Activated CD8-positive, alpha-beta memory T cell treated with anti-CD3 and anti-CD28 coated beads for 1 hour (primary cell): ENCODE measurements at places on chromosomes 6 and 20.

DNA sequence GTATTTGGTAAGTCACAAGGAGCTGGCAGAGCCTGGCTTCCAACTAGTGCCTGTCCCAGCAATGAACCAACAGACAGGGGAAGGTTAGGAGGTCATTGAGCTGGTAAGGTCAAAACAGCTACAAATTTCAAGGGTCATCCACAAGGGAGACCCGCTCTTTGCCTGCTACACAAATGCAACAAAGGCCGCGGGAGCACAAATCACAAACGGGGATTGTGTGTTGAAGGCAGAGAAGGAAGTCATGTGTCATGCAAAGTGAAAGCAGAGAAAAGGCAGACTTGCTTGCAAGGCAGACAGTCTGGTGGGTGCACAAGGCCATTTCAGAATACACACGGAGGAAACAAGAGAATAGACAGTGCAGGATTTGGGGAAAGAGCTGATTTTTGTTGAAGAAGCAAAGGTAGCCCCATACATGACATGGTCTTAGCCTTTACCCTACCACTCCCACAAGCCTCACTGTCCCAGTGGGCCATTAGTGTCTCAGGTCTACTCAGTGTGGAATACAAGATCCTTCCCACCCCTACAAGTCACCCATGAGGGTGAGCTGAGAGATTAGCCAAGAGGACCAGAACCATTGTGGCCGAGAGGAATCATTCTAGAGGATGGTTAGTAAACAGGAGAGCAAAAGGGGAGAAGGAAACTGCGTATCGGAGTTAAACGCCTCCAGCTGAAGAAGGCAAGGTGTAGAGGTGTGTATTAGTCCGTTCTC is 18.1 kb upstream of the SAMHD1 start:
- DNase-seq = no peak

DNA sequence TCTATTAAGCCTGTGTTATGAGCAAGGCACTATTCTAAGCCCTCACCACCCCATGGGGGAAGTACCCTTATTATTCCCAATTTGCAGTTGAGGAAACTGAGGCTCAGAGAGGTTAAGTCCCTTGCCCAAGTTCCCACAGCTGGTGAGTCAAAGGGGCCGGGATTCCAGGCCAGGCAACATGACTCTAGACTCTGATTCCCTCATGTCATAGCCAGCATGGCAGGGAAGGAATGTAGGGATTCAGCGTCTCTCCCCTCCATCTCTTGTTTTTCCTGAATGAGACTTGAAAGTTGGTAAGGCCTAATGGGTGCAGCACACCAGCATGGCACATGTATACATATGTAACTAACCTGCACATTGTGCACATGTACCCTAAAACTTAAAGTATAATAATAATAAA is 6.7 kb downstream of the C6orf132 start:
- DNase-seq = no peak

GRCh38 chr20:62282877-62283503 is 19.8 kb upstream of the ADRM1 start:
- no peak for DNase-seq

- no peak for DNase-seq
Measured at GRCh38 chr6:47701363-47701762, 3.0 kb downstream of the ADGRF4 start.

GRCh38 chr20:35055445-35056276 is 36.9 kb downstream of the TRPC4AP start:
- no peak for DNase-seq

DNA sequence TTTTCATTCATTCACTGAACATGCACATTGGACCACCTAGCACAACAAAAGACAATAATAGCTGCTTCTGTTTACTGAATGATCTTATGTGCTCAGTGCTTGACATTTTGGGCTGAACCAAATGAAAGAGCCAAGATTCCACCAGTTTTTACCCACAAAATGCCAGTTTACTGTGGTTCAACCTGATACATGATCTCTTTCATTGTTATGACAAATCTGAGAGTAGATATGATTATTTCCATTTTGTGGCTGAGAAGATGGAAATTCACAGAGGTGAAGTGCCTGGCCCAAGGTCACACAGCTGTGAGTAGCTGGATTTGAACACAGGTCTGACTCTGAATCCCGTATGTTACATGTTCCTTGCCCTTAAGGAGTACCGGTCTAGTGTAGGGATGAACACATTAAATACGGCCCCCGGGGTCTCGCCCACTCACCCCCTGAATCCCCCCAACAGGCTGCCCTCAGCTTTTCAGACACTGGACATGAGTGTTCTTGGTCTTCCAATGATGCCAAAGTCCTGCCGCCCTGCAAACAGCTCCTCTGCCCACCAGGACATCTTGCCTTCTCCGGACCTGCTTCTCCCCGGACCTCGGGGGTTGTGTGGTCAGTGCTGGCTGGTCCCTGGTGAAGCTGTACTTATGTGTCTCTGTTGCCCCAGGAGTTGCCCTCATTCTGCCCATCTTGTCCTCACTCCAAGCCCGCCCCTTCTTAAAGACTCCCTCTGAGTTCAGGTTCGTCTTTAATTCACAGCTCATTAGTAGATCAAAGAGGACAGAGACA is 58.6 kb upstream of the SLC32A1 start:
- no peak for DNase-seq

DNA sequence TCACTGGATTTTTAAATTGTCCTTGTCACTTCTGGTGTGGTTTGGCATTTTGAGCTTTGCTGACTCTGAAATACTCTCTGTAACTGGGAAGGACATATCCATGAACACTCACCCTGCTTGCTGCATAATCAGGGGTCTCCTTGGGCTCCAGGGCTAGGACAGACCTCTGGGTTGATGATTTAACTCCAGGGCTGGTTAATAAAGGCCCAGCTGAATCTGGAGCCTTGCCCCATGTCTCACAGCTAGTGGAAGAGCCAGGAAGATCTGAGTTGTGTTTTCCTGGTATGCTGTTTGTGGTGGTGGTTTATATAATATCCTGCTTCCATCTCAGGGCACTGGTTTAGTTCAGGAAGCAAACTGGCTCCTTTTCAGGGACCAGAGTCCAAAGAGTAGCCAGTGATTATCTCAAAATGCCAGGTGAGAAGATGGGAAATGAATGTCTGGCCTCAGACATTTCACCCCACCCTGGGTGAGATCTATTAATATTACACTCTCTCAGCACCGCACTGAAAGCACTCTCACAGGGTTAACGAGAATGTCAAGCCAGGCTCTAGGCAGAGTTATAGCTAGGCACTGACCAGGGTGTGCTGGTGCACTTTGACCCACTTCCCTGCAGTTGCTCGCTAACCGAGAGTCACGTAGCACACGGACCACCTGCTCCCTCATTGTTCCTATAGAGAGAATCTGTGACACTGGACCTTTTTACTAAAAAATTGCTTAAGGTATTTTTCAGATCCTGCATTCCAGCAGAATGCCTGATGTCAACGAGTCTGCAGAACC is 90.1 kb upstream of the SLC22A16 start:
- no peak for DNase-seq

- DNase-seq = no peak
Measured at GRCh38 chr6:100701728-100702127, 179.4 kb downstream of the ASCC3 start.

DNA sequence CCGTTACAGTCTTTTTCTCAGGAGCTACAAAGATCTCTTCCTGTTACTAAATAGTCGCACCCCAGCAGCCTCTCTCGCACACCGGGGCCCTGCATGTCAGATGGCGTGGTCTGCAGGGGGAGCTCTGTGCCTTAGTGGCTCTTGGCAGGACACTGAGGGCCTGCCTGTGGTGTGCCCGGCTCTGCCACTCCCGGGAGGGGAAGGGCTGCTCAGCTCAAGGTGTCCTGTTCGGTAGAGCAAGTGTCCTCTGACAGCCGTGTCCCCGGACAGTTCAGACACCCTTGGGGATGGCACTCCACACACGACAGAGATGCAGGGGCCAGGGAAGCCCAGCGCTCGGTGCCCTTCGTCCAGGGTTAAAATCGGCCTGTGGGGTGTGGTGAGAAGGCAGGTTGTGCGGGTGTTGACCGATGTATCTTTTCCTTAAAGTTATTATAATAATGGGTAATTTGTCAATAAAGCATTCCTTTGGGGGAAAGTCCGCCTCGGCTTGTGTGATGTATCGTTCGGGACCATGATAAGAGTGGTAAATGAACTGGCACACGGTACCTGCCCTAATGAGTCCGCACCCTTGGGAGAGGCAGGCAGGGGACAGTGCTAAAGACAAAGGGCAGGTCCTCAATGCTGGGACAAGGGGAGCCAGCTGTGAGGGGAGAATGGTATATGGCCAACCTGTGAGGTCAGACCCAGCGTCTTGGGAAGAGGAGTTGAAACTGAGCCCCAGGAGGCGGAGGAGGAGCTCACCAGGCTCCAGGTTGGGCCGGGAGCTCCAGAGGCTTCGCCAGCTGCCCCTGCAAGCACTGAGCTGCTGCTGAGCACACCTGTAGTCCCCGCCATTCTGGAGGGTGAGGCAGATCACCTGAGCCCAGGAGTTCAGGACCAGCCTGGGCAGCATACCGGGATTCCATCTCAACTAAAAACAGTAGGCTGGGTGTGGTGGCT is 3.6 kb upstream of the DNAJC5 start:
- no peak for DNase-seq

- DNase-seq = no peak
Measured at GRCh38 chr6:85092226-85092625, 327.8 kb upstream of the TBX18 start.

- DNase-seq = no peak
Measured at GRCh38 chr6:54493138-54493537, 184.9 kb downstream of the TINAG start.

- no peak for DNase-seq
Measured at GRCh38 chr20:13291157-13291556, 70.1 kb downstream of the ISM1 start.

DNA sequence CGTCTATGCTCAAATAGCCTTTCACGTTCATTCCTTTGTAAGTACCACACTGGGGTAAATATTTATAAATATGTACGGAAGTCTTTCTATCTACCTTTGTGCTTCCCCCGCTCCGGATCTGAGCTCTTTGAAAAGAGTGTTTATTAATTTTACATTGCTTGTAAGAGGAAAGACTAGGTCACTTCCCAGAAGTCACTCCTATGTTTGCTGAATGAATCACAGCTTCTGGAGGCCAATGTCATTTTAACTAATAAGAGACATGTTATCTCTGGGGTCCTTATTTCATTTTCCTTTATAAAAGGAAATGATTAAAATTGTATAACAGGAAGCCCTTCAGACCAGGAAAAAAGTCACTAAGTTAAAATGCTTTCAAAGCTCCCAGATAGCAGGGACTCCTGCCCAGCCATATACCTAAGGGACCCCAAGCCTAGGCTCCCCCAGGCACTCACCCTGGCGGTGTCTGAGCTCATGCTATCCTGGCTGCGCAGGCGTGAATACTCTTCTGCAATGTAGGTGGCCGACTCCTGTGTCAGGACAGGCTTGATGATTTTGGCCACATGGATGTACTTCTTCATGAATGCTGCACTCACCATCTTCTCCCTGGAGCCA is 12.6 kb downstream of the MCM3 start:
- DNase-seq = no peak
